ENCODE measurements at places on chromosomes 1 and 21. TPM values are rescaled to one million over a fixed set of nuclear protein-coding genes. Genes with fewer than 3 reads are reported as not detected.

The BECN2 gene
- polyA plus RNA-seq: not detected

The PLEKHG5 gene
- polyA plus RNA-seq: 18.0 TPM

DNA sequence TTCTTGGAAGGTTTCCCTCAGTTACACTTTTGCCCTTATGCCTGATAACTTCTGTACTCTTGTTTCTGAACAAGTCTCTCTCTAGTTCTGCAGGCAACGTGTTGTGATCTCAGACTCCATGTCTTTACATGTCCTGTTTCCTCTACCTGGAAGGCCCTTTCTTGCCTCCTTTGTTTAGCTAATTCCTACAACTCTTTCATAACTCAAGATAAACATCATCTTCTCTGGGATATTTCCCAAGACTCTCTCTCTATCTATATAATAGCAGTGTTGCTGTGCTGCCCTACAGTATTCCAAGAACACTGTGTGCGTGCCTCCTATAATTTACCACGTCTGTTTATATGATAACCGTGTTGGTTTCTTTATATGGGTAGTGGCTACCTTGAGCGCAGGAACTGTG lies 47.8 kb downstream of the CHRM3 start:
- DNase-seq: no peak

DNA sequence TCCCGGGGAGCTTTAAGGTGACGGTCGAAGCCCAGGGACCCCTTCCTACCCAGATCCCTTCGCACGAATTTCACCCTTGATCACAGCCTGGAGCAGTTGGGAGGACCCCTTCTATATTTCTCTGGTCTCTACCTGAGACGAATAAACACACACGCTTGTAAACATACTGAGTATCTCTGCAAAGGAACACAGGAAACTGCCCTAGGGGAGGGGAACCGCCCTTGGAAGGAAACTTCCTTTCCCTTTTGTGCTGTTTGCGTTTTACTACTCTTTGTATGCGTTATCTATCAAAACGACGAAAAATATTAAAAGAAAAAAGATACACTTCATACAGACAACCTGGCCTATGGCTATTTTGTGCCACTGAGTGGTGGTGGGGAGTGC lies 750 bp downstream of the NECAP2 start:
- no peak for DNase-seq

DNA sequence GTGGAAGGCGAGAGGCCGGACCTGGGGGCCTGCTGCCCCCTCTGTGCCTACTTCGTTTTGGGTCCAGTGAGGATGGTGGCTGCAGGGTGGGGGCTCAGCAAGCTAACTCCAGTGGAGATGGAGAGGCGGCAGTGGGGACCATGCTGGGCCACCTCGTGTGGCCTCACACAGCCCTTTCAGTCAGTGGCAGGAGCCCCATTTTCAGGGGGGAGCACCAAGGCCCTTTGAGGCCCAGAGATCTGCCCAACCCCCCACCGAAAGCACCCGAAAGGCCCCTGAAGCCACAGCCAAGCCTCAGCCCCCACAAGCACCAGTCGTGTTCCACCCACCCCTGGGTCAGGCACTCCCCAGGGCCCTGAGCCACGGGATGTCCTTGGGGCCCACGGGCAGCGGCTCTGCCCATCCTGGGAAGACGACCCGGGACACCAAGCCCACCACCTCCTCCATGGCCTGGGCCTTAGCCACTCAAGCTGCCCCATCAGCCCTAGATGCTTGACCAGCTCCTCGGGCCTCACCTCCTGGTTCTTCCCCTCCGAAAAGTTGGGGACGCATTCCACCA lies 345 bp downstream of the FTCD start:
- no peak for DNase-seq

DNA sequence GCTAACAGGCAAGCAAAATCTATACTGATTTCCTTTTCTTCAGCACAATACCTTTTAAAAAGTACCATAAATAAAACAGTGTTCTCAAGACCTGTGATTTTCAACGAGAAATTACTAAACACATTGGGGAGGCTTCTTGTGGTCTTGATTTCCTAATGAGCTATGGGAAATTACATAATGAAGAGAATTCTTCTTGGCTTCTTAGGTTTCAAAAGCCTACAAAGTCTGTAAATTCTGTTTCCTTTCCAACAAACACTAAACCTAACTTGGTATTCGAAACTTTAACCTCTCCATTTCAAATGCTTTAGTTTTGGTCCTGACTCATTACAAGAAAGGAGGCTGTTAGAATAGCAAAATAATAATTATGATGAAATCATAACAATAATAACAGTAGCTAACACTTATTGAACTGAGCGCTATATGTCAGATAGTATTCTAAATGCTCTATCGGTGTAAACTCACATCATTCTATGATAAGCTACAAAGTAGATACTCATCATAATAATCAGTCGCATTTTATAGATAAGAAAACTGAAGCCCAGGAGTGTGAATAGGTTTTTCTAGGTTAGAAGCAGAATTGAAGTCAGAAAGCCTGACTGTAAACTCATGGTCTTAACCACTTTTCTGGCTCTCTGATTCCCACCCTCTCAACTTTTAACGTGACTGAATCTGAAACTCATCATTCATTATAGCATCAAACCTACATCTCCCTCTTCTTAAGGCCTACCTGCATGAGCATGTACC lies 486.7 kb downstream of the SMYD3 start:
- no peak for DNase-seq

GRCh38 chr1:53330819-53331218 lies 2.9 kb upstream of the LRP8 start:
- DNase-seq: no peak

The DNAJC28 gene
- polyA plus RNA-seq: 6.6 TPM

- no peak for DNase-seq
These were observed 23.6 kb downstream of the ZNF670 start for GRCh38 chr1:247054992-247055415.

- no peak for DNase-seq
These were observed 103.9 kb downstream of the BCAR3 start for GRCh38 chr1:93577536-93578432.

The DEPDC1 gene
- polyA plus RNA-seq: 16.1 TPM

DNA sequence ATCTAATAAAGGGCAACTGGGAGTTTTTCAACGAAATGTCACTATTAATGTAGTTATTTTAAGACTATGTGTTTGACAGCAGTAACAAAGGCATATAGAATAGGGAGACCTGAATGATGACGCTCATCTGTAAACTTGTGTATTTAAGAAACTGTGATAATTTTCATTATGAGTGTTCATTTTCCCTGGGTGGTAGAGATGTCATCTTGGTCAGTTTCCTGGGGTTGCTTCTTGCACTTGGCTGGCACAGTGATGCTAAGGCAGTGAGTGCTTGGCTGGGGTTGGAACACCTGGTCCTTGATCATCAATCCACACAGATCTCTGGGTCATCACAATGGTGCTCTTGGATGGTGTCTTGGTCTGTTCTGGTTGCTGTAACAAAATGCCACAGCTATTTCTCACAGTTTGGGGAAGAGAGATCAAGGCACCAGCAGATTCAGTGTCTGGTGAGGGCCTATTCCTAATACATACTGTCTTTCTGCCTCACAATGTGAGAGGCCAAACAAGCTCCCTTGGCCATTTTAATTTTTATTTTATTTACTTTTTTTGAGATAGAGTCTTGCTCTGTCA lies 7.9 kb upstream of the SMYD2 start:
- no peak for DNase-seq

GRCh38 chr1:245234217-245235081 lies 79.7 kb downstream of the KIF26B start:
- DNase-seq: no peak

GRCh38 chr1:237809099-237809498 lies 81.6 kb downstream of the ZP4 start:
- DNase-seq: no peak

The CFAP107 gene
- polyA plus RNA-seq: 0.91 TPM

The MFSD2A gene
- 2.5 TPM for polyA plus RNA-seq

DNA sequence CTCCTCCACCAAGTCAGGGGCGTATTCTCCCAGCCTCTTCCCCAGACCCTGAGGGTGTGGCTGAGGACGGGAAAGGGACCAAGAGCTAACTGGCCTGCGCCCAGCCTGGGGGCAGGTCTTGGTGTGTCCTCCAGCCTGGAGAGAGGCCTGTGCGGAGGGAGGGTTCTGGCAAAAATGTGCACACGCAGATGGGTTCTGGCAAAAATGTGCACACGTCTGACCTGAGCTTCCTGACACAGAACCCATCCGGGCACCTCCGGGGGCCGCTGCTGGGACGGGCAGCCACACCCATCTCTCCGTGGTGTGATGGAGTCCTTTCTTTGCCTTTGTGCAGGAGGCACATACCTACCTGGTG lies 23.1 kb upstream of the PKP1 start:
- DNase-seq: no peak

DNA sequence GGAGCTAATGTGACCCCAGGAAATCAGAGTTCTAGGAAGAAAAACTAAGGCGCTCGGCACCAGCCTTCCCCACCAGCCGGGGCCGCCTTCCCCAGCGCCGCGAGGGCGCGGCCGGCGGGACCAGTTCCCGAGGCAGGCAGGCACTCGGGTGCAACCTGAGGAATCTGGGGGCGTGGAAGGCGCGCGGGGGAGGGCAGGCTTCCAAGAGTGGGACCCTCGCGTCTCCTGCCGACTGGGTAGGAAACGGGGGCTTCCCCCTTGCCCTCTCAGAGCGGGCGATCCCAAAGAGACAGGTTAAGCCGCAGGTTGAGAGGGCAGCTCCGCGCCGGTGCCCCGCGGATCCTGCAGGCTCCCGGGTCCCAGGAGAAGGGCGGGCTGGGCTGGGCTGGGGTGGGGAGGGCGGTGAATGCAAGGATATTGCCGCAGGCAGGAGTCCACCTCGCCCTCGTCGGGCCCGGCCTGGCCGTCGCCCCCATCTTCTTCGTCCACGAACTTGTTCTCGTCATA lies 431 bp downstream of the ARPC5 start:
- DNase-seq: peak; percentile 34

The EPHA2 gene
- polyA plus RNA-seq: 18.1 TPM

- DNase-seq: no peak
These were observed 28.0 kb upstream of the RNF2 start for GRCh38 chr1:185017338-185017737.

The SUSD4 gene
- polyA plus RNA-seq: 14.6 TPM

The CAMSAP2 gene
- 48.8 TPM for polyA plus RNA-seq

- DNase-seq: no peak
These were observed 229.7 kb downstream of the RERE start for GRCh38 chr1:8587784-8588183.

GRCh38 chr1:86352086-86352485 lies 44.0 kb downstream of the ODF2L start:
- DNase-seq: no peak

- DNase-seq: no peak
These were observed 175.5 kb downstream of the ACTL8 start for GRCh38 chr1:17930635-17931034.

The CD5L gene
- polyA plus RNA-seq: not detected

DNA sequence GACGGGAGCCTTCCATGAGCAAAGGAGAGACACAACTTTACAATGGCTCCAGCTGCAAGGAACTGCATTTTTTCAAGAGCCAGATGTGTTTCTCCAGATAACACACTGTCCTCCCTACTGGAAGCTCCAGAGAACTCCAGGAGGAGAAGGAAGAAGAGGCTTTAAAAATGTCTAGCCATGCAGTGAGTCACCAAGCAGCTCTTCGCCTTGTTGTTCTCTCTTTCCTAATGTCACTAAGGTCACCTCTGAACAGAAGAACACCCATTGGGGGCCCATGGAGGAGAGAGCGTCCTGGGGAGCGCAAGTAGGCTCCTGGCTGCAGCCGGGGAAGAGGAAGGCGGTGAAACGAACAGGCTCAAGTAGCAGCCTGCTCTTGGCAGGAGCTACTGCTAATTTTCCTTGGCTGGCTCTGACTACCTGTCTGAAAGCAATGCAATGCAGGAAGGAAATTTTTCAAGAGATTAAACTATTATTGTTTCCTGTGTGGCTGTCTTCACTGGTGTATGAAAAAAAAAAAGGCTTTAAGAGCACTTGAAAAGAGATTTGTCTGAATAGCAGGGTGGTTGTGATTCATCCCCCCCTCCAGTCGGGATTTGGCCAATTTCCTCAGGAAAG lies 321.9 kb downstream of the SETD4 start:
- DNase-seq: no peak

DNA sequence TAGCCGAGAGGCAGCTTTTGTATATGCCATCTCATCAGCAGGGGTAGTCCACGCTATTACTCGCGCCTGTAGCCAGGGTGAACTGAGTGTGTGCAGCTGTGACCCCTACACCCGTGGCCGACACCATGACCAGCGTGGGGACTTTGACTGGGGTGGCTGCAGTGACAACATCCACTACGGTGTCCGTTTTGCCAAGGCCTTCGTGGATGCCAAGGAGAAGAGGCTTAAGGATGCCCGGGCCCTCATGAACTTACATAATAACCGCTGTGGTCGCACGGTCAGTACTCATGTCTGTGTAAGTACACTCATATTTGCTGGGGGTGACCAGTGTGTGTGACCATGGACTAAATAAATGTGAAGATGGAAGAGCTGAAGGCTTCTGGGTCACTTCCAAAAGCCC lies 7.4 kb downstream of the WNT2B start:
- no peak for DNase-seq

GRCh38 chr1:184194236-184194635 lies 142.7 kb downstream of the TSEN15 start:
- no peak for DNase-seq

The TOMM40L gene
- polyA plus RNA-seq: 14.5 TPM

GRCh38 chr1:29519788-29520110 lies 283.4 kb downstream of the PTPRU start:
- DNase-seq: no peak

- DNase-seq: no peak
These were observed 17.8 kb downstream of the SLAMF7 start for GRCh38 chr1:160756849-160757201.

- no peak for DNase-seq
These were observed 54.2 kb downstream of the MIGA1 start for GRCh38 chr1:77833521-77834100.

The FNDC5 gene
- 60.8 TPM for polyA plus RNA-seq

DNA sequence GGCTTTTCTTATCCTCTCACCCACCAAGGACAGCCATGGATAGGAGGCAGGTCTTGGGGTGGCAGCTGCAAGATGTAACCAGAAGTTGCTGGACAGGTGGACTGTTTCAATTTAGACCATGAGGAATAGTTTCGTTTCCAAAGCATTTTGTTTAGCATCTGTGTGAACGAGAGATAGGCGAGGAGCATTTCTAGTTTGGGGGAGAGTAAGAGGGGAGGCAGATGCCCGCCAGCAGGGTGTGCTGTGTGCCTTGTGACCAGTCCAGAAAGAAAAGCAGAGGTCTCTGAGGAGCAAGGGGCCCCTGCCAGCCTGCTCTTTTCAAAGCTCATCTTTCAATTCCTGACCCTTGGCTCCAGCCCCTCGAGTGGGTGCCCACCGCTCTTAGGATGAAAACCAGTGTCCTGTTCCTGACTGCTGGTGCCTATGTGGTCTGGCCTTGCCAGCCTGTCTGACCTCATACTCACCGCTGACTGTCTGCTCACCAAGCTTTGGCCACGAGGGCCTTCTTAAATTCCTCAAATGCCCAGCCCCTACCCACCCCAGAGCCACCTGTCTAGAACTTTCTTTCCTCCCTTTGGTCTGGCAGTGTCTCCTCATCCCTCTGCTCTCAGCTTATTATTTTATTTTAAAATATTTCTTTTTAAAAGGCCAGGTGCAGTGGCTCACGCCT lies 8.5 kb downstream of the SERINC2 start:
- no peak for DNase-seq

- no peak for DNase-seq
These were observed 38.0 kb upstream of the ZC3H11B start for GRCh38 chr1:219650880-219651279.

GRCh38 chr1:36517011-36517771 lies 34.5 kb upstream of the CSF3R start:
- DNase-seq: no peak
